NCI-H1092 treated with DMSO at 0.1 percent for 48 hours (cell line): ENCODE measurements at places on chromosomes 6 and 20.
A peak's percentile ranks its signal among the peaks of the same experiment; 100 is the strongest.

GRCh38 chr20:16939051-16939450, 190.9 kb downstream of the OTOR start:
- DNase-seq = no peak

DNA sequence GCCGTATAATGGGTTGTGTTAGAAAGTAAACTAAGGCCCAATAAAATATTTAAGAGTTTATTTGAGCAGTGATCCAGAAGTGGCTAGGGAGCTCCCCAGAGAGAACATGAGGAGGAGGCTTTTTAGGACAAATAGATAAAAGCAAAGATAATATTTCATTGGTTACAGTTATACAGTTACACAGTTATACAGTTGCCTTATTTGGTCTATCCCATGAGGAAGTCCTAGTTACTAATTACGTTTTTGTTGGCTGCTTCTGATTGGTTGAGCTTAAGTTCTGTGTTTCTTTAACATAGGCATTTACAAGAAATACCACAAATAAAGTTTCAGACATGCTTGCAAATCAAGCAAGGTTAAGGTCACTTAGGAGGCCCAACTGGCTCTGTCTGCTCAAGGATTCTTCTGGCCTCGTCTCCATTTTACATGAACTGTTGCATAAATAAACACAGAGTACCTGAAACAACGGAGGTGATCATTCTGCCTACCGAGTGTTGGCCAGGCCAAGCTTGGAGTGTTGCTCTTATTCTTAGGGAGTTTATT, 7.0 kb downstream of the UBD start:
- DNase-seq = no peak

GRCh38 chr6:157228426-157229131, 94.7 kb downstream of the TMEM242 start:
- peak; percentile 92 for DNase-seq

GRCh38 chr6:40907198-40907701, 131.8 kb downstream of the UNC5CL start:
- DNase-seq = peak; percentile 66

- no peak for DNase-seq
Observed at GRCh38 chr20:32052090-32052777, at the start of gene HCK. TSS of gene HCK (plus strand) at chr20:32052242.

GRCh38 chr6:106614592-106615257, 14.6 kb downstream of the RTN4IP1 start:
- no peak for DNase-seq

- no peak for DNase-seq
Observed at GRCh38 chr6:152598901-152599537, 38.1 kb downstream of the SYNE1 start.

GRCh38 chr6:39791850-39792539, at the start of gene DAAM2:
TSS of gene DAAM2 (plus strand) at chr6:39792376. CDS start at chr6:39856303, 63,927 bp downstream.
- peak; percentile 2 for DNase-seq

- no peak for DNase-seq
Observed at GRCh38 chr20:12413116-12413515, 495.4 kb downstream of the BTBD3 start.

DNA sequence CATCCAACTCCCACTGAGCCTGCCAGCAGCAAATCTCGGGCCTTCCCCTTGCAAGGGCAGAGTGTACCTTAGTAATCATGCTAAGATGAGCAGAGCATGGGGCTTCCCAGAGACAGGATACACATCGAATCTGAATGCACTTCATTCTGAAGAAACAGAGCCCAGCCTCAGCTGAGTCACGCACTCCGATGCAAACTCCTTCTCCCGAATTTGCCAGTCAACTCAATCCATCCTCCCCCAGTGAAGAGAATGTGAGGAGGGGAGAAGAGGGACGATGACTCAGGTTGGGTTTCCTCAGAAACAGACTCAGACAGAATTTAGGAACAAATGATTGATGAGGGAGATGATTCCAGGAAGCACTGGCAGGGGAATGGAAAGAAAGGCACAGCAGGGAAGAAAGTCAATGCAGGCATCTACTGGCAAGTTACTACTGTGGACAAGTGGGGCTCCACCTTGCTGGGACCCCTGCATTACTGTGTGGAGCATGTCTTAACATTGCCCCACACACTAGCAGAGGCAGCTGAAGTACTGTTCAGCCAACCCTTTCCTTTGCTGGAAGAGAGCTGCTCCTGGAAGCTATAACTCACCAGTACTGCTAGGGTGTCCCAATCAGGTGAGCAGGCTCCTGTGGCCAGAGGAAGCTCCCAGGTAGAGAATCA, 251.6 kb downstream of the ADGB start:
- DNase-seq = no peak

DNA sequence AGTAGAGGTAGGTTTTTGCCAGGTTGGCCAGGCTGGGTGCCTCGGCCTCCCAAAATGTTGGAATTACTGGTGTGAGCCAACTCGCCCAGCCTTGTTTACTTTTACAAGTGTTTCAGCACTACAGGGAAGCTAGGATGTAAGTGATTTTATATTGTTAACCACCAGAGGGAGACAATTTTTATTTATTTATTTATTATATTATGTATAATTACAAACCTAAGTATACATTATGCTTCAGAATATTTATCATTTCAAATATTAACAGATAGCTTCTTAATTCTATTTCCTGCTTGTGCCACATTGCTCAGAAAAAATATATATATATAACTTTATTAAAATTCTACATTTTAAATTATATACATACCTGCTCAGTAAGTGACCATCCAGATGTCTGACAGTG, 9.8 kb downstream of the MMUT start:
- no peak for DNase-seq

DNA sequence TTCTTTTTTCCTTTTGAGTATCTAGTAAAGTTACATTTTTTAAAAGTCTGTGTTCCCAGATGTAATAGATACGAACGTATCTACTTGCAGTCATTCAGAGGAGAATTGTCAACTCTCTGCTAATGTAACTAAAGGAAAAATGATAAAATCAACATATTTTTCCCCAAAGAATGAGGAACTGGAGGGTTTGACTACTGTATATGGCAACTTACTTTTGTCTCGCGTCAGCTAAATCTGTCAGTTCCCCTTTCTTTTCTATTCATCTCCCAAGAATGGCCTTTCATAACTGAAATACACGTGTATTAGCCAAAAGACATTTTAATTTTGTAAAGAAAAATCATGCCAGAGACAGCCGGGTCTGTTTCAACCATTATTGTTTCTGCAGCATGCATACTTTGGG, 5.4 kb downstream of the EYA2 start:
- DNase-seq = no peak

DNA sequence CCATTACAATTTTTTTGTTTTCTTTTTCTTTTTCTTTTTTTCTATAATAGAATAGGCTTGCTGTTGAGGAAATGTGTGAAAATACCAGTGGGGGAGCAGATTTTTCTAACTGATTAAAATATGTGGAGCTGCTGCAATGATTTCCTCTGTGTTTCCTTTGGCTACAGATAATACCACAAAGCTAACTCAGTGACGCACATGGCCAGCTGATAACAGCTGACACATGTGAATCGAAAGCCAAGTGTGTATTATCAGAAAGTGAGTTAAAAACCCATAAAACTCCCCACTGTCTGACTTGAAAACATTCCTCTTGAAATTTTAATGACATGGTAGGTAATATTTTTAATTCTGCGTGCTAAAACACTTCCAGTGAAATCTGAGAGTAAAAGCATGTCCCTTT, 70.8 kb upstream of the AHI1 start:
- DNase-seq = no peak

GRCh38 chr6:38495922-38496635, 143.7 kb downstream of the BTBD9 start:
- no peak for DNase-seq

DNA sequence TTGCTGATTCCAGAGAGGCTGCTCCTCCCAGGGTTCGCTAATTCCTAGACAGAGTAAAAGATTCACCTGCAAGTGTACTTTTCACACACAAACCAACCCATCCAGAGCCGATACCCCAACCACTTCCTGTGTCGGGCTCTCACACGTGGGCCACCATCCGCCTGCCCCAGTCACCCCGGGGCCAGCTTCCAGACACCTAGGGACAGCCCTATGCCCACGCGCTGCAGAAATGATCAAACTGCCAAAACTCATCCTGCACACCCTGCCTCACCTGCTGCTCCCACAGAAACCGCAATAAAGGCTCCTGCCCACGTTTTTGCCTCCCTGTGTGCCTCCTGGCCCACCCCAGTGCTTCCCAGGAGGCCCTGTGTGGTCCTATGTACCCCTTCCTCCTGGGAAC, 59.5 kb downstream of the PSMG4 start:
- no peak for DNase-seq

DNA sequence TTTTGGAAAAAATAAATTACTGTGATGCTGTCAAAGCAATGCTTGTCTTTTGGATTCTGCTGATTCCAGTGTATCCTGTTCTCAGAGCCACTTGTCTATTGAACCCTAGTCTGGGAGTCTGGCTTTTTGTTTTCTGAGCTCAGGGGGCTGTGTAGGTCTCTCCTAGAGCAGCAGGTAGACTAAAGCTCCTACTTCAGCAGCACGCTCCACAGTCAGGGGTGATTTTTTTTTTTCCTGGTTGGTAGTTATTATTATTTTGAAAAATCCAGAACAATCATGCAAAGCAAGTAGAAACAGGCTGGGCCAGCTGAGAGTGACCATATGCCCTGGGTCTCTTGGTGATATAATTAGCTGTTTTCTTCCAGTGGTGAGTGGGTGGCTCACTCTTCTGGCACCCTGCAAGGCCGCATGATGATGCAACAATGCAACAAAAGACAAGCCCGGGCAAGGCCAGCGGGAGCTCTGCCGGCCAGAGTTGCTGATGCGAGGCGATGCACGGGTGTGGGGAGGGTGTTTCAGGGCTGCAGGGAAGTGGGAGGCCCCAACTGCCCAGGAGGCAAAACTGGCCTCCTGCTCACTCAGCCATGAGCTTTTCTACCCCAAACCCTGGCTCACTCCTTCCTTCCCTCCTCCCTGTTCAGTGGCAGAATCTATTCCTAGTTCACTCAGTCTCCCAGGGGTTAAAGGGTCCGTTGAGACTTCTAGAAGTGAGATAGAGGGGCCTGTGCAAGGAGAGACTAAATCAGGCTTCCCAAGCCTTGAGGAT, 11.5 kb upstream of the CDKN1A start:
- DNase-seq = peak; percentile 17

DNA sequence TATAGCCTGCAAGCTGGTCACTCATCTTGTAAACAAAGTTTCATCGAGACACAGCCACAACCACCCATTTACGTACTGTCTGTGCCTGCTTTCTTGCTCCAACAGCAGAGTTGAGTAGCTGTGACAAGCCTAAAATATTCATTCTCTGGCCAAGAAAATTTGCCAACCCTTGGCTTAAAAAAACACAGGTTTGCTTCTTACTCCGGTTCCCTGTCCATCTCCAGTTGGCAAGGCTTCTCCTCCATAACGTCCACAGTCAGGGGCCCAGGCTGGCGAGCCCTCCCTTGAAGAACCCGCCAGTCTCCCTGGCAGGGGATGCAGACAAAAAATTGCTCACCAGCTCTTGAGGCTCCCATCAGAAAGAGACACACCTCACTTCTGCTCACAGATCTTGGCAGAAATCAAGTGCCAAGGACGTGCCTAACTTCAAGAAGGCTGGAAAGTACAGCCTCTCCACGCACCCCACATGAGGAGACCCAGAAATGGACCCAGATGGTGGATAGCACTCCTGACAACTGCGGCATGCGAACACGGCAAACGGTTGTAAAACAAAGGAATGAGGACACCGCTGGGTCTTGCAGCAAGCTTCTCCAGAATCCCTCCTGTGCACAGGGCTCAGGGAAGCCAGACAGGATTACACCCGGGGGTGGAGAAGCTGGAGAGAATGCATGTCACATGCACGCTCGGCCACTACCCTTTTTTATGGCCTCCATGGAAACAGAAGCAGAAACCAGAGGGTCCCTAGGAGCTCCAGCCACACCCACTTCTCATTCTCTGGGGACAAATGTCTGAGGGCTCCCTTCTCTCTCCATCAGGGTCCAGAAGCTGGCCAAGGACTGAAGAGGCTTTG, 59.8 kb upstream of the SIRPA start:
- DNase-seq = no peak

GRCh38 chr6:5941188-5941587, 65.5 kb downstream of the NRN1 start:
- DNase-seq = no peak

- no peak for DNase-seq
Observed at GRCh38 chr6:73081955-73082354, 143.3 kb downstream of the KHDC1L start.

GRCh38 chr6:33755070-33755869, 8.6 kb upstream of the IP6K3 start:
- peak; percentile 48 for DNase-seq

GRCh38 chr20:46670228-46670584, 18.9 kb upstream of the SLC13A3 start:
- DNase-seq = no peak

DNA sequence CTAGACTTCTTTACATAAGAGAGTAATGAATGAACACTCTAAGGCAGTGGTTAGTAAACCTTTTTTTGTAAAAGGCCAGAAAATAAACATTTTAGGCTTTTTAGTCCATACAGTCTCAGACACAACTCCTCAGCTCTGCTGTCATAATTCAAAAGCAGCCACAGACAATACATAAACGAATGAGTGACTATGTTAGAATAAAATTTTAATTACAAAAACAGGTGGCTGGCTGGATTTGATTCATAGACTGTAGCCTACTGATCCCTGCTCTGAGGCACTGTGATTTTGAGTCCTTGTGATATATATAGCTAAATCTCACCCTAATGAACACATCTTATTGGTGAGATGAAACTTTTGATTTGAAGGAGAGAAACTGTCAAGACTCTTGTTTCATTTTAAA, 155.1 kb downstream of the AIG1 start:
- DNase-seq = no peak

DNA sequence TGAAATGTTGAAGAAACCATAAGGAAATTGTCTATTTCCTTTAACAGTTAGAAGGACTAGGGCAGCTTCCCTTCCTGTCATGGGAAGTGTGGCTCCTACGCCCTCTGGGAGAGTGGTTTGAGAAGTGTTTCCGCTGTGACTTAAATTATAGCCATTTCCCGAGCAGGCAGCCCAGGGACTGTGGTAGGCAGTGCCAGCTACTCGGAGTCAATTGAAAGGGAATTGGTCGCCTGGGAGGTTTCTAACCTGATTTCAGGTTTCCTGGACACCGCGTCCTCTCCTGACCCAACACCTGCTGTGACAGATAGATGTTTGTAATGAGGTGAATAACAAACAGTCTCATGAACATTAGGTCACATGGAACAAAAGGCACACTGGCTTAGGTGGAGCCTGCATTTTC, 256.1 kb upstream of the PLCB4 start:
- DNase-seq = peak; percentile 12

DNA sequence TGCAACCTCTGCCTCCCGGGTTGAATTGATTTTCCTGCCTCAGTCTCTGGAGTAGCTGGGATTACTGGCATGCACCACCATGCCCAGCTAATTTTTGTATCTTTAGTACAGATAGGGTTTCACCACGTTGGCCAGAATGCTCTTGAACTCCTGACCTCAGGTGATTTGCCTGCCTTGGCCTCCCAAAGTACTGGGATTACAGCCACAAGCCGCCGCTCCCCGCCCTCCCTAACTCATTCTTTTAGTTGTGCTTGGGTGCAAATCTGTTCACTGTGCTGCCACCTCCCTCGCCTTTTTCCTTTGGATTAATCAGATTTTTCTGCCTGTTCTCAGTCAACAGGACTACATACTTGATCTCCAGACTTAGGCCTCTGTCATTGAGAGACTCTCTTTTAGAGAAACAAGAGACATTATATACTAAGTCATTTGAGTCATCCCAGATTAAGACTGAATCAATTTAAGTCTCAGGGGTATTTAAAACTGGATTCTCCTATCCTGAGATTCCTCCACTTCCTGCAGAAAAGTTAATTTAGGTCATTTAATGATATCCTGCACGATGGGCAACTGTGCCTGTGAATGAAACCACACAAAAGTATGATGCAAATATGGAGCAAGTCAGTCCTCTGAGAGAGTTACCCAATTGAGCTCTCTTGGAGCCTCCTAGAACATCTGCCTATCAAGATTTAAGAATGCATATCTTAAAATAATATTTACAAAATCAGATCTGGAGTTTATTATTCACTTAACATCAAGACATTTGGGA, 136.1 kb upstream of the THEMIS start:
- DNase-seq = no peak
